ENCODE measurements at places on chromosomes 1 and 21. TPM values are rescaled to one million over a fixed set of nuclear protein-coding genes. Genes with fewer than 3 reads are reported as not detected.

Gene CDK18
- 24.1 TPM for total RNA-seq

Gene NPPA
- not detected for total RNA-seq

GRCh38 chr1:94672001-94672400 is 130.4 kb upstream of the F3 start:
- no peak for DNase-seq

Gene KRTAP10-6
- not detected for total RNA-seq

- no peak for DNase-seq
These were observed 130.9 kb downstream of the CD247 start for GRCh38 chr1:167387251-167387910.

DNA sequence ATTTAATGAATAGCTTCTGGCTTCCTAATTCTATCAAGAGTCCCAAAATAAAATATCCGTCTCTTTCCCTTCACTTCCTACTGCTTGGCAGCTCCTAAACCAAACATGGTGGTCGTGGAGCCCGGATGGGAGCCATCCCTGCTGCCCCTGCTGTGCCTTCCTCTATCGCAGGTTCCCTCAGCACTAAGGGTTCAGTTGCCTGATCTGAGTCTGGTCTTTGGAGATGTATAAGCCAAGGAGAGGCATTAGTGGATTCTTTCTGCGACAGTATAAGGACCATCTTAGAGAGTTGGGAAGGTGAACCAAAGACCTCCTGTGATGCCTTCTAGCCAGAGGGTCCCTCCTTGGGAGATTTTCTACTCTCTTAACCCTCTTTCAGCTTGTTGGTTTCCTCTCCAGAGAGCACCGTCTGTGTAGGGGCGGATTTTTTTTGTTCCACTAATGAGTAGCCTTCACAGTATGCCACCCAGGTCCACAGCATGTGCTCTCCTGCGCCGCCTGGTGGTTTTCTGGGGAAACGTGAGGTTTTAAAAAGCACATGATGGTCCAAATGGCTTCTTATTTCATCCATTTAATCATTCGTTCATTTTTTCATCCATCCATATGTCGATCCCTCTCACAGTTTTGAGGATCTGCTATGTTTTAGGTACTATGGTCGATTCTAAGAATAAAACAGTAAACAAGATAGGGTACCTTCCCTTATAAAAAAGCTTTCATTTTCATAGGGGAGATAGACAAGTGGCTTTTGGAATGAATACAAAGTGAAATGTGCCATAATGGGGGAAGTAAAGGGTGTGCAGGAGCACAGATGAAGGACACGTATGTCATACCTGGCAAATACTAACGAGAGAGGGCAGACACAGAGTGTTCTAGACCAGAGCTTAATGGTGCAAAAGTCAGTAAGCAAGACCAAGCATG is 71.0 kb downstream of the NFASC start:
- DNase-seq = peak; percentile 57

Gene GJB5
- not detected for total RNA-seq

- no peak for DNase-seq
These were observed 4.5 kb downstream of the RAB7B start for GRCh38 chr1:205998457-205999241.

- DNase-seq = peak; percentile 74
These were observed 243.0 kb downstream of the SLC45A1 start for GRCh38 chr1:8560611-8561544.

GRCh38 chr1:90834886-90835660 is 118.0 kb upstream of the BARHL2 start:
- no peak for DNase-seq

Gene TMPRSS15
- total RNA-seq = 0.13 TPM

Gene ARHGAP30
- 86.7 TPM for total RNA-seq

Gene PM20D1
- total RNA-seq = not detected

Gene LAMB3
- 0.46 TPM for total RNA-seq
